ENCODE measurements at places on chromosomes 3 and 15.

DNA sequence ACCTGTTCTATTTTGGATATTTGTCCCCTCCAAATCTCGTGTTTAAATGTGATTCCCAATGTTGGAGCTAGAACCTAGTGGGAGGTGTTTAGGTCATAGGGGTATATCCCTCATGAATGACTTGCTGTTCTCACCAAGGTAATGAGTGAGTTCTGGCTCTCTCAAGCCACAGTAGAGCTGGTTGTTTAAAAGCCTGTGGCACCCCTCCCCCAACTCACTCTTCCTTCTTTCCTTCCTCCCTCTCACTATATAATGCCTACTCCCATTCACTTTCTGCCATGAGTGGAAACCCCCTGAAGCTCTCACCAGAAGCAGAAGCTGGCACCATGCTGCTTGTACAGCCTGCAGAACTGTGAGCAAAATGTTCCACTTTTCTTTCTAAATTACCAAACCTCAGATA, 341.1 kb downstream of the SI start:
- no peak for DNase-seq

- no peak for DNase-seq
Measured at GRCh38 chr15:63551400-63551799, 45.8 kb upstream of the FBXL22 start.

GRCh38 chr3:31450345-31450744, 82.4 kb upstream of the STT3B start:
- DNase-seq: no peak

DNA sequence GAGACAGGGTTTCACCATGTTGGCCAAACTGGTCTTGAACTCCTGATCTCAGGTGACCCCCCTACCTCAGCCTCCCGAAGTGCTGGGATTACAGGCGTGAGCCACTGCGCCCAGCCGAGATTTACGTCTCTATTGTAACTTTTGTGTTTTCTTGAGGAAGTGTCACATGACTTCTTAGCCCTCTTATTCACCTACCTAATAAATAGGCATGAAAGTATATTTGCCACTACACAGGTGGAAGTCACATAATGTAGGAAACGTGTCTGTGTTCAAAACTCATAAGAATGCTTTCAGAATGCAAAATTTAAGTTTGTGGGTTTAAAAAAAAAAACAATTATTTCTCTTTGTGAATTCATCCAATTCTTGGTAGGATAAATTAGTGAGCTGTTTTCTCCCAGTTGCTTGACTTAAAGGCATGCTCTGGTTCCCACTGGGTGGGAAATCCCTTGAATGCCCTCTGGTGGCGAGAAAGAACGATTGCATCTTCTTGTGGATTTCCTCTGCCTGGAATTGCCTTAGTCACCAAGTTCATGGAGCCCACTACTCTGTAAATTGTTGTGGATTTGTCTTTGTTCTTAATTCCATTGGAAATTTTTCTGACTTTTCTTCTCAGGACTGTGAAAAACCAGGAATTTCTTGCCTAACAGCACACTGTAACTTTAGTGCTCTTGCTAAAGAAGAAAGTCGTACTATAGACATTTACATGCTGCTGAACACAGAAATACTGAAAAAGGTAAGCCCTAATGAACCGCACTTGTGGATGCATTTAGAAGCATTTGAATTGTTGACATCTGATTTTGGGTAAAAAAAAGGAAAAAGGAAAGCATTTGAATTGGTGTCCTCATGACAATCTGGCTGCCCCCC, 82.2 kb upstream of the CTDSPL start:
- DNase-seq: peak; percentile 69

DNA sequence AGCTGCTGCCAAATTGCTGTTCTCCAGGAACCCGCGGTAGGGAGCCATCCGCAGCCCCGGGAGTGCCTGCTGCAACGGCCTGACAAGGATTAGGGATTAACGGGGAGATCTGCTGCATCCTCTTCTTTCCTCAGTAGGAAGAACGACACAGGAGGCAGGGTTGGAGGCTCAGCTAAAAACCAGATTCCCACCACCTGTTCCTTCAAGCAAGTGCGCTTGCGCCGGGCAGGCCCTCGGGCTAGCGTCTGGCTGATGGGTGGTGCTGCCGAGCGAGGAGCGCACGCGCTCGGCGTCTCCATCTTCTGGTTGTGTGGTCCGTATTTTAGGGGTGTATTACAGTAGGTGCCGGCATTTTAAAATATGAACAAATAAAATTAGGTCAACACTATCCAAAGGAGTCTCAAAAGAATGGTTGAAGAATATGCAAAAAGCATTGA, 25.4 kb upstream of the SLC25A26 start:
- peak; percentile 9 for DNase-seq

- no peak for DNase-seq
Measured at GRCh38 chr3:105013657-105014056, 353.1 kb upstream of the ALCAM start.

DNA sequence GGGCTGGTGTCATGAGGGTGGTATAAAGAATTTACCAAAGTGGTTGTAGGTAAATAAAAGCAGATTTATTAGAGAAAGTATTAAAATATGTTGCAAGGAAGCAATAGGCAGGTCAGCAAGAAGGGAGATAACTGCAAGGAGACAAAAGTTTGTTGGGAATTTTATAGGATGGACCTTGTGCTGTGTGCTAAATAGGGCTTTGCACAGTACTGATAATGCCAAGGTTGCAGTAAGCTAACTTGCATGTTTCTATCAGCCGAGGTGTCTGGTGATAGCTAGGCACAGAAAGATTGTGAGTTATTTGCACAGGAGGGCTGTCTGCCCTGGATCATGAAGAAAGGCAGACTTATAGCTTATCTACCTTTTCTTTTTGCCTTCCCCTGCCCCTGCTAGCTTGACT, 102.5 kb upstream of the SPRED1 start:
- no peak for DNase-seq

- no peak for DNase-seq
Measured at GRCh38 chr3:127546554-127546953, 44.0 kb downstream of the TPRA1 start.

DNA sequence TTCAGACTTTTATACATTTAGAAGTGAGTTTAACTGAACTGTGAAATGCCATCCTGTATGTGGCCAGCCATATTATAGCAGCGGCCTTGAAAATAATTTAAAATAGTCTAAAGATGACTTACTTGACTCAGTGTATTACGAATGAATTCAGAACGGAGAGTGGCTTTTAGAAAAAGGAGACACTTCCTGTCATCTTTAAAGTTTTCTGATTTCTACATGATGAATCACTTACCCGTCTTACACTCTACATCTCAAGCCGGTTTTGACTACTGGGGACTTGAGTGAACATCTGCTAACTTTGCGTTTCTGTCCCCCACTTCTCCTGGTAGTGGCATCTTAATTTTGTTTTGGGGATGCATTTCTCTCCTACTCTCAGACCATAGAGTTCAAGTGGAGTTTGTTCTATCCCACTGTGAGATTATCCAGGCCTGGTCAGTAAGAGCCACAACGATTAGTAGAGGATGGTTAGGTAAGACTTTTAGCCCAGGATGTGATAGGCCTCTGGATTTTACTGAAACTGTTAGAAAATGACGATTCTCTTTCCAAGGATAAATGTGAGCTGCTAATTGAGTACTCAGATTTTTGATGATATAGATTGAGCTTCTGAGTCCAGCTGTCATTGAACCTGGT, 175.4 kb upstream of the CADPS start:
- no peak for DNase-seq

DNA sequence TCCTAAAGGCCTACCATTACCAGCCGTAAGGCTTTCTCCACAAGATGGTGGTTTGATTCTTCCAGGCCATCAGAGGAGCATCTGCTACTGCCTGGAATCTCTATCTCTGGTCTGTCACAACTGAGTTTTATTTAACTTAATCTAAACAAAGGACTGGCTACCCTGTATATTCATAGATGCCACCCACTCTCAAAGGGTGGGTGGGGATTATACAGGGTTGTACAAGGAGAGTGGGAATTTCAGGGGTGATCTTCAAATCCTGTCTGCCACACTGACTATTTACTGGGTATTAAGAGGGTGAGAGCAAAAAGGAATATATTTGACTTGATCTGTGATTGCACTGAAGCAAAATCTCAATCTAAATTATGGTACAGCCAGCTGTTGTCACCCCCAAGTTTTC, 253.3 kb downstream of the MBNL1 start:
- no peak for DNase-seq

DNA sequence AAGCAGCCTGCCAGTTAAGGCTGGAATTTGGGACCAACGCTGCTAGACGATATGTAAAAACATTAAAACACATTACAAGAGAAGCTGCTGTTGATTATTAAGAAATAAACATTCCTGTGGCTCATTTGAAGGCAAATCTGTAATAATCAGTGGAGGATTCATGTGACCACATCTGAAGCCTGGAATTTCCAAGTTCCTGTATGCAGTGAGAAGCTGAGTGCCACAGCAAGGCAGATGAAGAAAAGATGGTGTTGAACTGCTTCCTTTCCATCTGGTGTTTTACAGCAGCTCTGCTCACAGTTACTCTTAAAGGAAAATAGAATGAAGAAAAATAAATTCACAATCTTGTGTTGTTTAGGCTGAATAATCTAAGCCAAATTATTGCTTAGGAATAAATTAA, 139.3 kb upstream of the ROBO2 start:
- DNase-seq: no peak

GRCh38 chr3:150315721-150316120, 92.4 kb upstream of the TSC22D2 start:
- DNase-seq: no peak

- no peak for DNase-seq
Measured at GRCh38 chr15:70702584-70702983, 60.8 kb downstream of the UACA start.

- DNase-seq: no peak
Measured at GRCh38 chr3:5563537-5564277, 376.2 kb downstream of the EDEM1 start.

DNA sequence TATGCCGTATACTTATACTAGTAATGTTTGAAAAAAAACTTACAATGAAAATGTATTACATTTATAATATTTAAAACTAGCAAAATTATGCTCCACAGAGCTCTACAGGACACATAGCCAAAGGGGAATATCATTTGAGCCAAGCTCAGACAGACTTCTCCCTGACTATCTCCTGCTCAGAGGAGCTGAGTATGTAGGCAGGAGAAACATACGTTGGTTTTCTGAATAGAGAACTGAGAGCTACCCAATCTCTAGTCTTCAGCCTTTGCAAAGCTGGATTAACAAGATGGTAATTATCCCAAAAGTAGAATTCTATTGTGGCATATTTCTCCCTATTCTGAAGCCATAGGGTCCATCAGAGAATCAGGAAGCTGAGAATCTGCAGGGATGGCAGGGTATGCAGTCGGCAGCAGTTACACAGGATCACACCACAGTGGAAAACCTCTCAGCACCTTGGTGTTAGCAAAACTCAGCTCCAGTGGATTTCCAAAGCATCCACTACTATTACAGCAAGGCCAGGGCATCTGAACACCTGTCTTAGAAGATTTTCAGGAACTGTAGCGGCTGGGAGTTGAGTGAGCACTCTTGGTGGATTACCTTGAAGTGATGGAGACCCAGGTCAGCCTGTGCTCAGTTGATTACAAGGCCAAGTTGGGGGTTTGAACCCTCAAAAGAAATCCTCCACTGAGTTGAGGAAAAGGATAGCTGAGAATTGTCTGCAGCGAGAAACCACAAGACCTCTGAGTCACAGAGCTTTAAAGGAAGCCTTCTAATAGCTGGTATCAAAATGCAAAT, 30.1 kb downstream of the GPR15 start:
- DNase-seq: no peak

GRCh38 chr3:23254835-23255234, 51.7 kb downstream of the UBE2E2 start:
- DNase-seq: no peak

GRCh38 chr3:71090207-71090606, 493.3 kb downstream of the FOXP1 start:
- no peak for DNase-seq

- DNase-seq: no peak
Measured at GRCh38 chr3:132135628-132136333, 101.0 kb upstream of the CPNE4 start.

DNA sequence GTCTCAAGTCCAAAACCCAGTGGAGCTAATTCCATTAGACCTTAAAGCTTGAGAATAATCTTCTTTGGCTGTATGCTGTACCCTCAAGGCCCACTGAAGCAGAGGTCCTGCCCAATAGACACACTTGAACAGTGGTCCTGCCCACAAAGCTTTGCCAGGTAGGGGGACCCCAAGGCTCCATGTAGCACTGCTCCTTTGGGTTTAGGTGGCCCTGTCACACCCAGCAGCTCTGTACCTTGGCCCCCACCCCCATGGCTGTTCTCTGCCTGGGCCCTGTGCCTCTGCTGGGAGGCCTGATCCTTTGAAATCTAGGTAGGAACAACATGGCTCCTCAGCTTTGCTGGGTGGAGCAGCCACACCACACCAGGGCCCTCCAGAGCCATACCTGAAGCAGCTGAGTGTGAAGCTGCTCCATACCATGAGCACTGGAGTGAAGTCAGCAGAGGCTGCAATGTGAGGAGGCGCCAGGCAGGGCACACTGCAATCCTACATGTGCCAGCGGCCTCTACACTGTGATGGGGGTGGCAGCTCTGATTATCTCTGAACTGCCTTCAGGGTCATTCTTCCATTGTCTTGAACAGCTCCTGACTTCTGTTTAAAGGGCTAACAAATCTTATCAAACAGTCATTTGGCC, 188.0 kb upstream of the CCDC54 start:
- DNase-seq: no peak

DNA sequence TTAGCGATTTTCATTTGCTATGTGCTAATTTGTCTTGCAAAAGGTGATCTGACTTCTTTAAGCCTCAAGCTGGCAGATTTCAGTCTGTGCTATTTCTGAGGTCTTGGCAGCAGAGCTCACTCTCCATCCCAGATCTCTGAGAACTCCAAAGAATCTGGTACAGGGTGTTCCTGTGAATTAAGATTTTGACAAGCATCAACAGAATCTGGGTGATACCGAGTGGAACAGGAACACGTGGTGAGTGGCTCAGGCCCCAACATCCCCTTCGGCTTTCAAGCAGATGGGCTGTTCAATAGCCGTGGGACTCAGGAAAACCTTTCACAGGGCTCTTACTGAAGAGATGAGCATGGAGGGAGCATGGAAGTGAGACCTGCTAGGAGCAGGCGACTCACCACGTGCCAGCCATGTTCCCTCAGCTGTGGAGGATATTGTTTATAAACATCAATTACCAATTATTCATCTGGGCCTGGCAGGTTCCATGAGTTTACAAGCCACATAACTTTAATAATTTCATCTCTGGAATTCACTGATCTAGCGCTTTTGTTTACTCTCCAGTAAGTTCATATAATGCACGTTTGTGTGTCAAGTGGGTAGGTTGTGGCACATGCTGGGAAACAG, 103.4 kb upstream of the SELENOK start:
- no peak for DNase-seq

DNA sequence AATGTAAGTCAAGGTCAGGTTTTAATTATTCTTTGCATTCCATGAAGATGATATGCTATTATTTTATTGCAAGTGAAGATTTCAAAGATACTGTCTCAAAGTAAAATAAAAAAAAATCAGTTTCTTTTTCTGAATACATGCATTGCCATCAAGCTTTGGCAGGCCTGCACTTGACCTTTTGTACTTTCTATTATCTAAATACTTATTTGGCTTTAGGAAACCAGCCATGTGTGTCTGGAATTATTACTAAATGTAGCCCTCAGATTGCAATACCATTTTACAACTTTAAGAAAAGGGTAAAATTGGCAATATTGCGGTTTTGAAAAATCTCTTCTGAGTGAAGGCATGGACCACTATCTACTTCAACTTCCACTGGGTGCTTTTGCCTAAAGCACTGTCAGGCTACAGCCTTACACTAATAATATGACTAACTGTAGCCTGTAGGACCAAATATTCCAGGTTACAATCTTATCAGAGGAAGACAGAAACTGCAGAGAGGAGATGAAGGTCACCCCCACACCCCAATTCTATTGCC, 349.4 kb upstream of the DCBLD2 start:
- no peak for DNase-seq
